ENCODE measurements at places on chromosomes 2 and 18.

- no peak for DNase-seq
Measured at GRCh38 chr2:43537137-43537536, 58.7 kb downstream of the THADA start.

- no peak for DNase-seq
Measured at GRCh38 chr2:210442878-210443277, 33.7 kb downstream of the LANCL1 start.

GRCh38 chr2:223060201-223060825 lies 8.3 kb downstream of the KCNE4 start:
- no peak for DNase-seq

DNA sequence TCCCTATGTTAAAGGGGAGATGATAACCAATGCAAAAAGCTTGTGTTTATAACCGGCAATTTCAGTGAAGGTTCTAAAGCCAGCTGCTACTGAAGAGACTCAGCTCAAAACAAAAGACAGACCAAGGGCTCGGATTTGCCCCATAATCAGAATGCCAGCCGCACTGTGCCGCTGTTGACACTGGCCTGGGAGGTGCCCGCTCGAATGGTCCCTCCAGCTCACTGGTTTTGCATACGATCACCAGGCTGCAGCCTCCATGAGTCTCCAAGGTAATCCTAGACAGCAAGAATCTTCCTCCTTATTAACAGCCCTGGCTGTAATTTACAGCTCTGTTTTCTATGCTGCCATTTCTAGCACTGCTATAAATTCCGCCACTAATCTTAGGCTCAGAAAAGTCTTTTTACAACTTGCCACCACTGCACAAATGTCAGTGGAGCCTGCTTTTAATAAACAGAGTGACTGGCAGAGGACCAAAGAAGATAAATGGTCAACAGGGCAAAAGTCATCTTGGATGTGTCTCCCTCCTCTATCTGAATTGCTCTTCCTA lies 155.7 kb upstream of the SH3BP4 start:
- no peak for DNase-seq

- DNase-seq: no peak
Measured at GRCh38 chr2:75403991-75404428, 156.7 kb downstream of the EVA1A start.

Data from stimulated activated CD8-positive, alpha-beta memory T cell treated with anti-CD3 and anti-CD28 coated beads, Interleukin-4, amount 100 ng/mL, for 24 hours (primary cell).